ENCODE measurements at places on chromosomes 7 and 10. TPM values are rescaled to one million over a fixed set of nuclear protein-coding genes. Genes with fewer than 3 reads are reported as not detected.

Gene GALNT17
- 57.9 TPM for total RNA-seq

Gene ZNF485
- total RNA-seq, result 1.1 TPM

Gene CHST3
- total RNA-seq, result 18.5 TPM

Gene ZNF777
- total RNA-seq, result 8.4 TPM
